ENCODE measurements at places on chromosomes 7 and 10. TPM values are rescaled to one million over a fixed set of nuclear protein-coding genes. Genes with fewer than 3 reads are reported as not detected.

Gene PITX3
- polyA plus RNA-seq, result 2.0 TPM

Gene SPDYE3
- 0.09 TPM for polyA plus RNA-seq

Gene CYP26C1
- polyA plus RNA-seq, result 0.01 TPM

Gene HOXA11
- 0.08 TPM for polyA plus RNA-seq

DNA sequence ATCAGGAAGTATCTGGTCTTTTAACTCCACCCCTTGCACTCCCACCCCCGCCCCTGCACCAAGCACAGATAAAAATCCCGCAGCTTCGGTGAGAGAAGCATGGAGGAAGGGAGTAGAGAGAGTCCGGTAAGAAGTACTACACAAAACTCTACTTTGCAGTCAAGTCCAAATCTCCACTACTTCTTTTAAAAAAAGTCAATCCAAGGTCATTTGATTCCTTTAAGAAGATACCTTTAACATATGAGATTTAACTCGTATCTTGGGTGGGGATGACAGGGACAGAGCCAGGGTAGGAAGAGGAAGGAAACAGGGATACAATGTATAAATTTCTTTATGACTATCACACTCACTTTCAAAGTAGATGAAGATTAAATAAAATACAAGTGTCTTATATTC lies 132.1 kb downstream of the NRBF2 start:
- no peak for DNase-seq

GRCh38 chr10:80025281-80025680 lies 53.2 kb upstream of the TMEM254 start:
- no peak for DNase-seq

GRCh38 chr10:131933016-131933695 lies 32.3 kb downstream of the PPP2R2D start:
- DNase-seq, result no peak

DNA sequence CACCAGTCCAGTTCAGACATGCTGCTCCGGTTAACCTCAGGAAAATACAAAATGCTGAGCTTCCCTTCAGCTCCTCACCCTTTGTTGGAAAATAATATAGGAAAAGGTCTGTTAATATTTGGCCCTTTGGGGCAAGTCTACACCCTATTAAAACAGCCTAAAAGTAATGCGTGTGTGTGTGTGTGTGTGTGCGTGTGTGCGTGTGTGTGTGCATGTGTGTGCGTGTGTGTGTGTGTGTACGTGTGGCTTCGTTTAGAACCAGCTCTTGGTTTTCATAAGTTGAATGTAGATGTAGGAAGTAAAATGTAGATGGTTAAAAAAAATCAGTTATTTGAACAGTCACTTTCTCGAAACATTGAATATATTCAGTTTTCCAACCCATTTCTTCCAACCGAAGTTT lies 61.1 kb upstream of the PDCD4 start:
- no peak for DNase-seq

- DNase-seq, result no peak
Measured at GRCh38 chr10:77138541-77138940, 499.1 kb downstream of the KCNMA1 start.

- DNase-seq, result no peak
Measured at GRCh38 chr10:19889256-19889655, 73.0 kb downstream of the PLXDC2 start.

- DNase-seq, result no peak
Measured at GRCh38 chr7:72781161-72781560, 46.8 kb downstream of the TYW1B start.

- DNase-seq, result no peak
Measured at GRCh38 chr7:45180084-45180986, 22.7 kb downstream of the RAMP3 start.

DNA sequence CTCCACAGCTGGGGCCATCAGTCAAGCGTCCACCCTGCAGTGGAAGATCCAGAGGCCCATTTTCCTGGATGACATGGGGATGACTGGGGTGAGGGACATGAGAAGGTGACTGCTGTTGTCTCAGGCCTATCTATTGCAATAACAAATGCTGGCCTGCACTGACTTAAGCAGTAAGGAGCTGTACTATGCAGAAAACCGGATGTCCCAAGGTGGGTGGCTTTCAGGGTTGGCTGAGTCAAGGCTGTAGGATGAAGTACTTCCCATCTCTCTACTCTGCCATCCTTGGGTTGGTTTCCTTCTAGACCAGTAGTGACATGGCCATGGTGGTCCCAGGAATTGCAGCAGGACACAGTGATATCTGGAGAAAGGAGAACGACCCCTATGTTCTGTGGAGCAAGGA lies 48.1 kb downstream of the NEURL1 start:
- DNase-seq, result no peak
